Activated naive CD8-positive, alpha-beta T cell treated with anti-CD3 and anti-CD28 coated beads for 36 hours (primary cell): ENCODE measurements at places on chromosomes 5 and 9. TPM values are rescaled to one million over a fixed set of nuclear protein-coding genes. Genes with fewer than 3 reads are reported as not detected.

Gene FCN1
- not detected for total RNA-seq

GRCh38 chr9:129494113-129494789 lies 126.7 kb downstream of the C9orf50 start:
- no peak for DNase-seq

GRCh38 chr9:27436234-27436633 lies 87.9 kb upstream of the IFNK start:
- DNase-seq = no peak

DNA sequence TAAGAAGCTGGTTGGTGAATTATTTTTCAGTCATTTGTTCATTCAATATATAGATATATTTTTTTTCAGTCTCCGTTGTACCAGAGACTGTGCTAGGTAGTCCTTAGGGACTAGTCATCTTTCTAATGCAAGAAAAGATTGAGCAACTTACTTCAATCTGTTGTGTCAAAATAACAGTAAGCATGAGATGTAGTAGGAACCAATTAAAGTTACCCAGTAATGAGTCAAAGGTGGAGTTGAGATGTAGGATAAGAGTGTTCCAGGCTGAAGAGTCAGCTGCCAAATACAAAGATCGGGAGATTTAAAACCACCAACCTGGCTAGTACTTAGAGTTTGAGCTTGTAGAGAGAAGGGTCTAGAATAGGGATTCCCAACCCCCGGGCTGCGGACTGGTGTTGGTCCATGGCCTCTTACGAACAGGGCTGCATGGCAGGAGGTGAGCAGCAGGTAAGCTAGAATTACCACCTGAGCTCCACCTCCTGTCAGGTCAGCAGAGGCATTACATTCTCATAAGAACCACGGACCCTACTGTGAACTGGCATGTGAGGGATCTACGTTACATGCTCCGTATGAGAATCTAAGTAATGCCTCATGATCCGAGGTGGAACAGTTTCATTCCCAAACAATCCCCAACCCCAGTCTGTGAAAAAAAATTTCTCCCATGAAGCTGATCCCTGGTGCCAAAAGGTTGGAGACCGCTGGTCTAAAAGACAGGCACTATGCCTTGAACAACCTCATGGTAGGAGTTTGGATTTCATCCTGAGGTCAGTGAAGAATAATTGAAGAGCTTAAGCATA lies 1241.5 kb upstream of the WWC1 start:
- no peak for DNase-seq

DNA sequence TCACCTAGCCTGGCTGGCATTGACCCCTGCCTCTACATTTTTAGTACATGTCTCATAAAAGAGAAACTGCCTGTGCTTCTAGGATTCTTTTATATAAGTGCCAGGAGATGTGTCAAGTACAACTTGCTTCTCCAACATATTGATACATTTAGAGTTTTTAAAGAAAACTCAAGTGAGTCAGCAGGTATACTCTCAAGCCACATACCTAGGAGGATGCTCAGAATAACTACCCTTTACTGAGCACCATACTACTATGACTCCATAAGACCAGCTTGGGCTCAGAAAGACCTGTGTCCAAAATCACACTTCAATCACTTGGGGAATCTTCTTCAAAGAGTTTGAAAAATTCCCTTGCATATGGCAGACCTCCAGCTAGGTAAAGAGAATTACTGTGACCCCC lies 389.8 kb upstream of the SLC24A2 start:
- DNase-seq = no peak

GRCh38 chr9:129311643-129312042 lies 133.6 kb upstream of the IER5L start:
- DNase-seq = no peak

Gene ABO
- total RNA-seq = not detected

DNA sequence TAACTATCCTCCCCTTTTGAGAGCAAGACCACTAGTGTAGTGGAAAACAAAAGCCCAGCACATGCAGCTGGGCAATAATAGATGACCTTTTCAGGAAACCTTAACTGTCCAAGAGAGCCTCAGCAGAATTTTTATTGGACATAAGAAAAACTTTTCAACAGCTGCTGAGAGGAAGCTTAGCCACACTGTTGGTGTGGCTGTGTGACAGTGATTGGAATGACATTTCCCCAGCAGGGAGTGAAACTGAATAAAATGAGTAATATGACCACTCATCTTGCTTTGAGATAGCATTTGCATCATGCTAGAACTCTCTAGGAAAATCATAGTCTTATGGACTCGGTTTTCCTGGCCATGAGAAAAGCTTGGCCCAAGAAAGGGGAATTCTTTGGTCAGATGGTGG lies 687.8 kb downstream of the SLCO4C1 start:
- DNase-seq = no peak

DNA sequence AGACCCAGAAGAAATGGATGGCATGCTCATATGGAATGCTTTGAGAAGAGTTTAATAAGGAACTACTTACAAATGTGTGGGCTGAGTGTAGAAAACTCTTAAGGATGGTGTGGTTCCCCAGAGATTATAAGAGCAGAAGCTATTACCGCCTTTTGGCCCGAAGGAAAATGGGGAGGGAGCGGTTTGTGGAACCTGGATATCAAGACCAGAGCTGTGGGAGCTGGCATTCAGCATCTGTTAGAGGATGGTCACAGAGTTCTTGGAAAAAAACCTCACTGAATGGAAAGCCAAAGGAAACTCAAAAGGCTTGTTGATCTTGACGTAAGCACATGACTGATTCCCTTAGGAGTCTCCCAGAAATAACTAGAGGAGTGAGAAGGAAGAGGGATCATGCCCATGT lies 151.0 kb downstream of the PJA2 start:
- no peak for DNase-seq

Gene PCDHGB5
- 0.26 TPM for total RNA-seq

GRCh38 chr5:57768745-57769144 lies 286.1 kb upstream of the ACTBL2 start:
- no peak for DNase-seq
